ENCODE measurements at places on chromosomes 3 and 15. TPM values are rescaled to one million over a fixed set of nuclear protein-coding genes. Genes with fewer than 3 reads are reported as not detected.
A peak's percentile ranks its signal among the peaks of the same experiment; 100 is the strongest.

- DNase-seq, result no peak
Measured at GRCh38 chr15:41556677-41557076, 2.3 kb upstream of the TYRO3 start.

DNA sequence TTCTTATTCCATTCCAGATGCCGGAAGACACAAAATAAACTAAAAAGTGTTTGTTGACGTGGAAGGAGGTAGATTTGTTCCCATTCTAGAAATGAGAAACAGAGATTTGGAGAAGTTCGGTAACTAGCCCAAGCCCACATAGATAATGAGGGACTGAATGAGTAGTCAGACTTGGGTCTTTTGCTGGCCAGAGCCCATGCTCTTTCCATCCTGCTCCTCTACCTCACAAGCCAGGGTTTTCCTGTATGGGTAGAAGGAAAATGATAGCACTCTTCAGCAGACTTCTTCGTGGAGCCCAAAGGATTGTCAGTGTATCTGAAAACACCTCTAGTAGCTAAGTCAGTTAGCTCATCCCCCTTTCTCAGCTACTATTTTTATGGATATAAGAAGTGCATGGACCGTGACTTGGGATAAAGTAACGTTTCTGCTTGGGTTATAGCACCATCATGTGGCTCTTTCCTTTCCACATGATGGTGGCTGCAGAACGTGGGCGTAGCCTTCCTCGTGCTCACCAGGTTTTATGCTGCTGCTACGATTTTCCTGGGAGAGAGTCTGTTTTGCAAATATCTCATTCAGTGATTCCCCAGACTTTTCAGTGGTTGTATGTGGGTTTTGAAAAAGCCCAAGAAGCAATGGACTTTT lies 84.6 kb downstream of the DGKG start:
- peak; percentile 75 for DNase-seq

RLBP1 gene
- total RNA-seq, result not detected

DNA sequence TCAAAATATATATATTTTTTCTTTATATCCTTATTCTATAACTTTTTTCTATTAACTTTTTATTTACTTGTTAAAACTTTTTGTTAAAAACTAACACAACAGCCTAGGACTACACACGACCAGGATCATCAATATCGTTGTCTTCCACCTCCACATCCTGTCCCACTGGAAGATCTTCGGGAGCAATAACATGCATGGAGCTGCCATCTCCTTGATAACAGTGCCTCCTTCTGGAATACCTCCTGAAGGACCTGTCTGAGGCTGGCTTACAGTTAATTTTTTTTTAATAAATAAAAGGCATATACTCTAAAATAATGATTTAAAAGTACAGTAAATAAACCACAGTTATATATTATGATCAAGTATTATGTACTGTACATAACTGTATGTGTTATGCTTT lies 58.9 kb downstream of the SFMBT1 start:
- DNase-seq, result peak; percentile 70

SI gene
- not detected for total RNA-seq

- DNase-seq, result no peak
Measured at GRCh38 chr3:29152379-29152778, 128.5 kb upstream of the RBMS3 start.

DNA sequence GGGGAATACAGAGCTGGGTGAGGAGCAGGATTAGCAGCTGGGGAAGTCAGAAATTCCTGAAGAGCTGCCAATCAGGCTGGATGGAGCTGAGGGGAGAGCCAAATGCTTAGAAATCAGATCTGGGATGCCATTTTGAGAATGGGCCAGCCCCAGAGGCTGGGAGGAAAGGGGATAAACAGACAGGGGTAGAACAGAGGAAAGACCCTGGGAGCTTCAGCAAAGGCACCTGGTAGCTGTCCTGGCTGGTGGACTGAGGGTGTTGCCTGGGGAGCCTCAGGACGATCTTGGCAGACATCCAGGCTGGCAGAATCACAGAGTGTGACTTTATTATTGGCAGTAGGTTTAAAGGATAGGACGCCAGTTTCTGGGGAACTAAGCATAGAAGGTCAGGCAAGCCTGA lies 97.8 kb downstream of the SQOR start:
- no peak for DNase-seq

GRCh38 chr15:64897345-64897985 lies 14.2 kb upstream of the ANKDD1A start:
- peak; percentile 75 for DNase-seq

GRCh38 chr15:90020936-90021507 lies 19.9 kb downstream of the ZNF710 start:
- no peak for DNase-seq

DNA sequence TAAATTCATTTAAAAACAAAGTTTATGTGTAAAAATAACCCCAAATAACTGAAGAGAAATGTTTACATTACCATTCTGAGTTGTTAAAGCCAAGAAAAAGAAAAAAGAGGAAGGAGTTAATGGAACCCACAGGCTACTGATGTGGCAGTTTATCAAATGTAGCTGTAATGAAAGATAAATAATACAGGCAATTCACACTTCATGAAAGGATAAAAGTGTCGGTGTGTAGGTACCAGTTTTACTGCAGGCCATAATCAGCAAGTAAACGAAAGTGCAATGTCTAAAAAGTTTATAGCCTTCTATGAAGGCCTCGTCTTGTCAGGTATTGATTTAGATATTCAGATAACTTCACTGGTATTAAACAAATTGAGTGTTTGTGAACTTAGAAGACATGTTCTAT lies 164.6 kb downstream of the DPH6 start:
- DNase-seq, result no peak
